DND-41 (cell line): ENCODE measurements at places on chromosomes 4 and X.

GRCh38 chr4:857461-857860 lies 31.5 kb upstream of the CPLX1 start:
- no peaks in the 10 kb centered on the region for H3K27me3 ChIP-seq
- H3K27ac ChIP-seq: no peak overlapping the region
- H3K4me1 ChIP-seq: no peaks in the 10 kb centered on the region
- H3K36me3 ChIP-seq: peaks cover 71% of the 10 kb centered on the region
- H3K4me3 ChIP-seq: no peak overlapping the region

- no peak for DNase-seq
- H3K4me1 ChIP-seq: no peaks in the 10 kb centered on the region
- H3K36me3 ChIP-seq: no peaks in the 10 kb centered on the region
Measured at GRCh38 chrX:9955506-9955905, 11.7 kb upstream of the CLDN34 start.

GRCh38 chr4:152727784-152728183 lies 48.0 kb upstream of the TMEM154 start:
- no peaks in the 10 kb centered on the region for H3K36me3 ChIP-seq
- no peaks in the 10 kb centered on the region for H3K27me3 ChIP-seq
- no peaks in the 10 kb centered on the region for H3K4me1 ChIP-seq
- H3K4me3 ChIP-seq: no peak overlapping the region
- no peak overlapping the region for H3K27ac ChIP-seq

- DNase-seq: peak; percentile 16
- H3K4me3 ChIP-seq: no peak overlapping the region
- H3K36me3 ChIP-seq: no peaks in the 10 kb centered on the region
- no peak overlapping the region for H3K27ac ChIP-seq
- H3K4me1 ChIP-seq: no peaks in the 10 kb centered on the region
Measured at GRCh38 chr4:17112292-17112659, 213.8 kb upstream of the LDB2 start.

DNA sequence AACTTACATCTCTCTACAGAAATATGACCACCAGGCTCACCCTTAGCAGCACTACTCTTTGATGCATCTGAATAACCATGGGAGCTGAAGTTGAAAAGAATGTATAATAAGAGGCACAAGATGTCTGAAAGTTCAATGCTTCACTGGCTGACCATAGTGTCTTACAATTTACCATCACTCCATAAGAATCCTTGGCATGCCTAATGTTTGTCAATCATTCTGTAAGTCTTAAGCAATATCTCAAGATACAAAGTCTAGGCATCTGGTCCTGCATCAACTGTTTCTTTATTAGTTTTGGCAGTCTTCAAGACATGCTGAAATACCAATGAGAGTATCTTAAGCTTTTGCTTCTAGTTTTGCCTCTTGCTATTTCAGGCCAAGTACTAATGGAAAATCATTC lies 755.5 kb downstream of the STIM2 start:
- no peak overlapping the region for H3K27ac ChIP-seq
- H3K27me3 ChIP-seq: no peaks in the 10 kb centered on the region
- no peaks in the 10 kb centered on the region for H3K4me1 ChIP-seq
- DNase-seq: no peak

GRCh38 chr4:148445860-148446330 lies 3.7 kb upstream of the NR3C2 start:
- no peaks in the 10 kb centered on the region for H3K36me3 ChIP-seq
- peaks cover 13% of the 10 kb centered on the region for H3K27me3 ChIP-seq
- H3K4me3 ChIP-seq: no peak overlapping the region
- DNase-seq: no peak

GRCh38 chr4:56460085-56460484 lies 7.3 kb upstream of the SRP72 start:
- DNase-seq: no peak
- peaks cover 81% of the 10 kb centered on the region for H3K36me3 ChIP-seq

DNA sequence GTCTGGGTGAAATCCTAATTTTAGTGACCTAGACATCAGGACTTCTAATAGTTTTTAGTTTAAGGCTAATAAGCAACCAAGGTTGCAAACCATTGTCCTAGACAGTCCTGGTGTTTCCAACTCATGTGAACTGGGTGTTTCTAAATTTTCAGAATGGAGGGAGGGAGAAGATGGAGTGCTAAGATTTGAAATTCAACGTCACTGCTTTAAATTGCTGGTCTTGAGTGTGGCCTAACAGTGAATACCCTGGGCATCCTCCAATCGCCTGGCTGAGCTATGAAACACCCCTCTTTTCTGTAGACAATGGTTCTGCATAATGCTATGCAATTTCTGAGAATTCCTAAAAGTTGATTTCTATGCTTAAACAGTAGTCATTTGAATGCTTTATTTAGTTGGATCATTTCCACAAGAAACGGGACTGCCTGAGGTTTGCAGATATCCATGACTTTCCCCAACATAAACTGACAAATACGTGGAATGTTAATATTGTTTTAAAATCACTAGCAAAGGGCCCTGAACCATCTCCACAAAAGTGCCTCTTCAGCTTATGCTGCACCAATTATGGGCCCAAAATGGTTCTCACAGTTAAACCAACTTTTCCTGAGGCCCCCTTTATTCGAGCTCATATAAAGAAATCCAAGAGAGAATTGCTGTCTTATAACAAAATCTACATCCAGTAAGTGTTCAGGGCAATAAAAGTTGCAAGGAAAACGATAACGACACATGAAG lies 1.1 kb downstream of the FBXL5 start:
- peak; percentile 31 for DNase-seq
- H3K27me3 ChIP-seq: no peaks in the 10 kb centered on the region
- H3K4me1 ChIP-seq: peaks cover 62% of the 10 kb centered on the region
- peak overlapping the region; percentile 90 for H3K27ac ChIP-seq
- no peaks in the 10 kb centered on the region; the same call in 1 of the 2 replicates for H3K36me3 ChIP-seq

DNA sequence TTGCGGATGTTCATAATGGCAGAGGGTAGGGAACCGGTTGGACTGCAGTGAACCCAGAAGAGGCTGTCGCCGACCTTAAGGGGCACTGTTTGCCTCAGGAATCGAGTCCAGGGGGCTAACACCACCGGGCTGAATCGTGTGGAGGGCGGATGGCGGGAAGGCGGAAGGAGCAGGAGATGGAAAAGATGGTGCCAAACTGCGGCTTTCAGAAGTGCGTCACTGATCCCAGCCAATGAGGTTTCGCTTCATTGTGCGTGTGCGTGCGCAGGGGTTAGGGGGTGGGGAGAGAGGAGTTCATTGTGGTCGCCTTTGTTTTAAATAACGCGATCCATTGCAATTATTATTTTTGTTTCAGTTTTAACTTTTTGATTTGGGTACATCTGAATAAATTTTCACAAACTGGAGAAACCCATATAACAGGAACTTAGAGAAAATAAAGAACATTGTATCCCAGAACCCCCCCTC lies at the start of gene NAA11:
NAA11 (minus strand) TSS at position 198 of the 465 bp plus-strand sequence; CDS start at position 14, 184 bp downstream.
- H3K4me3 ChIP-seq: no peak within 1 kb of the TSS
- no peaks in the 10 kb centered on the region for H3K36me3 ChIP-seq
- DNase-seq: no peak
- no peaks in the 10 kb centered on the region for H3K27me3 ChIP-seq
